Stimulated activated CD4-positive, alpha-beta T cell treated with anti-CD3 and anti-CD28 coated beads, Interleukin-4, amount 100 ng/mL, for 48 hours (primary cell): ENCODE measurements at places on chromosomes 4 and X.

- no peak for DNase-seq
Observed at GRCh38 chr4:112451831-112452230, 64.1 kb downstream of the NEUROG2 start.

GRCh38 chrX:56284269-56284668 is 52.1 kb downstream of the KLF8 start:
- no peak for DNase-seq

DNA sequence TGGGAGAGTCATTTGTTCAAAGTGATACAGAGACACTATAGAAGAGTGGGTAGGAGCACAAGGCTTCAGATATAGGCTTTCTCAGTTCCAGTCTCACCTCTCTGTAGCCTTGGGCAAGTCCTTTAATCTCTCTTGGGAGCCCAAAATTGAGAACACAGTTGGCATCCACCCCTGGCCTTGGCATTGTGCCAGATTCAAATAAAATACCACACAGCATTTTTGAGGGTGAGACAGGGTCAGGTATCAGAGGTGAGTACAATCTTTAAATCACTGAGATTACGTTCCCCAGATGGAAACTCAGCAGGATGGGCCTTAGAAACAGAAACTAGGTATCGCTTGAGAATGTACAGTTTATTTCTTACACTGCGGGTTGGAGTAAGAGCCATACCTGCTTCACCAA is 25.2 kb upstream of the SMIM10L2A start:
- DNase-seq = no peak

GRCh38 chr4:6915041-6916005 is 5.7 kb downstream of the TBC1D14 start:
- no peak for DNase-seq

GRCh38 chr4:184477201-184477999 is 3.0 kb upstream of the IRF2 start:
- DNase-seq = no peak

DNA sequence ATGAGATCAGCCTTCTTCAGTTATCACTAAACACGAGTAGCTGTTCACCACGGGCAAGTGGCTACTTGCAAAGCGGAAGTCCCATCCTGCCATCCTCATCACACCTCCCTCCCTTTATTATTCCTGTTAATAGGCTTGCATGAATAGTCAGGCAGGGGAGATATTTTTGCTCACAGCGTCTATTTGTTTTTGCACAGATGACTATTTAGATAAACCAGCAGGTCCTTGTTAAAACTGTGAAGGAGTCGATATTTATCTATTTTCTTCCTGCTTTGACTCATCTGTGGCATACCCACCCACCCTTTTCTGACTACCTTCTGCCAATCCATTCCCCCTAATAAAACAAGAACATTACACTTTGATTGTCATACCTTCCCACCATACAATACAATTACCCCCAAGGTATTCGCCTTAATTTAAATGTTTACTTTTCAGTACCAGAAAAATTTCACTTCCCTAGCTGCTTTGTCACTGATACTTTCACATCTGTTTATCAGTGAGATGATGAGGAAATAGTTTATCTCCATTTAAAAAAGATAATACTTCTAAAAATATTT is 96.6 kb upstream of the BANK1 start:
- DNase-seq = no peak

- no peak for DNase-seq
Observed at GRCh38 chr4:40585201-40585799, 44.4 kb downstream of the RBM47 start.
